ENCODE measurements at places on chromosomes 12 and 14.
A peak's percentile ranks its signal among the peaks of the same experiment; 100 is the strongest.

DNA sequence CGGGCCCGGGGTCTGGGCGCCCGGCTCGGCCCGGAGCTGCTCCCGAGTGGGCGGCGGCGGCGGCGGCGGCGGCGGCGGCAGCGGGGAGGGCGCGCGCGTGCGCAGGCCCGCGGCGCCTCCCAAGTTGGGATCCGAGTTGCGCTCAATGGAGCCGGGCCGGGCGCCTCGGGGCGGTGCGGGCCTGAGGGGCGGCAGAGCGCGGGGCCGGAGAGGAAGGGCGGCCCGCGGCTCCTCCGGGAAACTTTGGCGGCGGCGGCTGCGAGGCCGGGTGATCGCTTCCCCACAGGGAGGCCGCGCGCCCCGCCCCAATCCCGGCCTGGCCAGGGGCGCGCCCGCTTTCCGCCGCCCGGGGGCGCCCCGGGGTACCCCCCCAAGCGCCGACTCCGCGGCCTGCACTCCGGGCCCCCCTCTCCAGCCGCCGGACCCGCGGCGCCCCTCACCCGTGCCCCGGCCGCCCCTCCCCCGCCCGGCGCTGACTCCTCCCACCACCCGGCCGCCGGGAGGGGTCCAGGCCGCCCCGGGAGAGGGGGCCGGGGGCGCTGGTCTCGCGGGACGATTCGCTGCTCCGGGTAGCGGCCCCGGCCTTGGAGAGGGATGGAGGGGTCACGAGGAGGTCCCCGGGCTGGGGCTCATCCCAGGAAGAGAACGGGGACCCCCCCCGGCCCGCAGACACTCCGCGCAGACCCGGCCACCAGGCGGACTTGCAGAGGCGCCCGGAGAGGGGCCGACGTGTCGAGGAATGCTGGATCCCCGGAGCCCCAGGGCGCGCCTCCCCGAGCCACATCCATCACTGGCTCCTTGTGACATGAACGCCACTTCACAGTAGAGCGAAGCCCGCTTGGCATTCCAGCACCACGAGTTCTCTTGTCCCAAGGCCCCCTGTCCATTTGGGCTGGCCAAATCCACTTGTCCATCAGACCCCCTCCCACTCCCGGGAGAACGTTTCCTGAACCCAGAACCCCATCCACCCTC, at the start of gene RILPL1:
RILPL1 (minus strand) TSS at position 48 of the 972 bp plus-strand sequence. CDS start 237 bp downstream, outside the sequence.
- DNase-seq: peak; percentile 21

- DNase-seq: no peak
These were observed 99.3 kb downstream of the CACNA1C start for GRCh38 chr12:2152134-2152533.

GRCh38 chr14:45104561-45104960, 20.6 kb downstream of the PRPF39 start:
- no peak for DNase-seq

DNA sequence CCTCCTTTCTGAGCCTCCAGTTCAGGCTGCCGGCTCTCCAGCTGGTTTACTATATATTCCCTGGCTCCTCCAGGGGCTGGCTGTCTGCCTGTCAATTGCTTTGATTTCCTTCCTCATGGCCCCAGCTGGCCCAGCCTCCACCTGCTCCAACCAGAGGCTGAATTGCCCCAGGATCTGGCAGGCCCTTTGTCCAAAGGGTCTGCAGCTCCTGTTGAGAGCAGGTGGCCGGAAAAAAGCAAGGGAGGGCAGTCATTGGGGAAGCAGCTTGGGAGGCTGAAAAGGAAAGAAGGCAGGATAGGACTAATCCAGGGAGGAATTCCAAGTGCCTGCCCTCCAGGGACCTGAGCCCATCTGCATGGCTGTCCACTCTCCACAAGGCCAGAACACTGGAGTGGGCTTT, 25.3 kb downstream of the PAH start:
- DNase-seq: no peak

DNA sequence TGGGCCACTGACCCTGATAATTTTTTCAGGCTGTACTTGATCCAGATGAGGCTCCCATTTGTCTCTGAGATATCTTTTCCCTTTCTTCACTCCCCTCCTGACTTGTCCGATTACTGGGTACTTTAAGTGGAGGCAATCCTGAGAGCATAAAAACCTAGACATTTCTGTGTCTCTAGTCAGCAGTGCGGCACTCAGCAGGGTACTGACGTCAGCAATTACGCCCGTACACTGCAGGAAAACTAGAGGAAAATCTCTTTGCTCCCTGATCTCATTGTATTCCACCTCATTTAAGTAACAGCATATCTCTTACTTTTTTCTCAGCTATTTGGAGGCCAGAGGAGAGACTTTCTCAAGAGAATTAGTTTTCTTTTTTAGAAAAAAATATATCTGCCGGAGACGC, 315.5 kb upstream of the OR4E1 start:
- no peak for DNase-seq

- no peak for DNase-seq
These were observed 112.7 kb downstream of the NT5DC3 start for GRCh38 chr12:103728323-103728722.

- DNase-seq: no peak
These were observed 56.8 kb upstream of the CHST11 start for GRCh38 chr12:104399740-104400612.

GRCh38 chr12:112992541-112993398, 14.5 kb downstream of the OAS2 start:
- peak; percentile 34 for DNase-seq

- peak; percentile 3 for DNase-seq
These were observed 613 bp downstream of the DUSP16 start for GRCh38 chr12:12562016-12562483.

GRCh38 chr12:64691795-64692583, 67.2 kb downstream of the GNS start:
- DNase-seq: no peak

GRCh38 chr14:21723431-21724045, 49.9 kb upstream of the OR4E1 start:
- DNase-seq: no peak

DNA sequence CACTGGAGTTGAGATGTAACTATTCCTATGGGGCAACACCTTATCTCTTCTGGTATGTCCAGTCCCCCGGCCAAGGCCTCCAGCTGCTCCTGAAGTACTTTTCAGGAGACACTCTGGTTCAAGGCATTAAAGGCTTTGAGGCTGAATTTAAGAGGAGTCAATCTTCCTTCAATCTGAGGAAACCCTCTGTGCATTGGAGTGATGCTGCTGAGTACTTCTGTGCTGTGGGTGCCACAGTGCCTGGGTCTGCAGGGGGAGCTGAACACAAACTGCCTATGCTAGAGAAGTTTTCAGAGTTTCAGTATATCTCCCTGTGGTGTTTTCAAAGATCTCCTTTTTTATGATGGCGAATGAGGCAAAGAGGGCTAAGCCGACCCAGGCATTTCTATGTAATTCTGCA, 179.2 kb upstream of the OR4E1 start:
- DNase-seq: no peak

- no peak for DNase-seq
These were observed 101.4 kb upstream of the FKBP4 start for GRCh38 chr12:2693244-2693860.

DNA sequence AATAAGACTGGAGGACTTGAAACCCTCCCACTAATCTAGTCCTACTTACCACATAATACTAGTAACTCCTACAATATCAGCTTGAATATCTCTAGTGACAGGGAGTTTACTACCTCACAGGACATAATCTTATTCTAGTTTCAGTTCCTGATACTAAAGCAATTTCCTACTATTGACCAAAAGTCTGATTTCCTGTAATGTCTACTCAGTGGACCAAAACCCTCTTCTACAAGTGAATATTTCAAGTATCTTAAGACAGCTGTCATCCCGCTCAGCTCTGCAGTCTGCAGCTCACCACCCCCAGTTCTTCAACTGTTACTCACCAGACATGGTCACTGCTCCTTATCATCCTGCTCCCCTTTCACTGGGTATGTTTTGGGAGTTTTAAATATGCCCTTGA, 70.8 kb upstream of the TMCC3 start:
- DNase-seq: no peak

GRCh38 chr12:71440763-71441748, 1.5 kb downstream of the LGR5 start:
- DNase-seq: no peak

DNA sequence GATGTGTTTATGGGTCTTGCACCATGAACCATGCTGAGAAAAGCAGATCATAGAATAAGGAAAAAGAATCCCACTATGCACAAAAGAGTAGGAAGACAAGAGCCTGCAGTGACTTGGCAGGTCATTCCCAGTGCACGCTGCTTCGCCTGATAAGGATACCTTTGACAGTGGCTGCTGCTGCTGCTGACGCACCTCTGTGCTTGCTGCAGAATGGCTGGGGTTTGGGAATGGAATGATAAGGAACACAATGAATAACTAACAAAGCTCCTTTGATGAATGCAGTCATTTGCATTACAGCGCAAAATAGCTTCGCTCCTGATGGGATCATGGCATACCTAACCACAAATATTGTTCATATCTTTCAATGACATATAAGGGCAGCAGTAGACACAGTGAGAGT, 278.7 kb downstream of the PDZRN4 start:
- DNase-seq: no peak

DNA sequence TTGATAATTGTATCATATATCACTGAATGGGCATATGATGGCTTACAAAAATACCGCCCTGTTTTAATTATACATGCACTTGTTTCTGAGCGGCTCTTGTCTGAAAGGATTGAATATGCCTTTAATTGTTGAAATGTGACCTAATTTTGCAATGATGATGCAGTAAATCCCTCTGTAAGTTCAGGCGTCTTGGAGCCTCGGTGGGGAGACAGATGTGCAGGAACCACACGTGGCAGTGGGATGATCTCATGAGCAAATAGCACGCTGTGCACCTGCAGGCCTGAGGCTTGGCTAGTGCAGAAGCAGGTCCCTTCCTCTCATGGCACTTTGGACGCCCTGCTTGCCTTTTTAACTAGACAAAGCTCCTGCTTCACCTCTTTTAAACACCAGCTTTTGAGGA, 49.3 kb upstream of the ASPG start:
- DNase-seq: no peak

DNA sequence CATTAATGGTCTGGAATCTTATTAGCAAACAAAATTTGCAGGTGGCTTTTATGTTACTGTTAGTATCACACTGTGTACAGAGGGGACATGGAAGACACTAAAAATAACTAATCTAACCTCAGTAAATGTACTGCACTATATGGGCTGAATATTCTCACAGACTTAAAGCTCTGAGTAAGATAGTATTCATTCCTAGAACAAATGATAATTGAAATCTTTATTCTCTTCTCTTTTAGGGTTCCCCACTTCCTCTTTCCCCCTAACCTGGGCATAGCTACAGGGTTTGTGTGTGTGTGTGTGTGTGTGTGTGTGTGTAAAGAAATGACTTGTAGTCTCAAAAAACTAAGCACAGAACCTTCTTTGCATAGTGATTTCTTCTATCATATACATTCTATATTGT, 21.4 kb upstream of the HECTD1 start:
- DNase-seq: no peak

GRCh38 chr12:8969861-8970411, 19.4 kb upstream of the KLRG1 start:
- no peak for DNase-seq

DNA sequence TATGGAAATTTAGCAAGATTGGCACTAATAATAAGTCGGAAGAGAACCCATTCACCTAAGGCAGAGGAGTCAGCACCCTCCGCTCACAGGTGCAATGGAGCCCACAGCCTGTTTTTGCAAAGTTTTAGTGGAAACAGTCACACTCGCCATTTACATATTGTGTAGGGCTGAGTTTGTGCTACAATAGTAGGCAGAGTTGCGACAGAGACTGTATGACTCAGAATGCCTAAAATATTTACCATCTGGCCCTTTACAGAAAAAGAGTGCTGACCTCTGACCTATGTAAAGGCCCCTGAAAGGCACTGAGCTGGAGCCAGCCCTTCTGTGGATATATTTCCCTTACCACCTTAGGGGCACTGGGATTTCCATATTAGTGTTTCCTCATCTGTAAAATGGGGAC, 79.0 kb downstream of the PRIMA1 start:
- no peak for DNase-seq

DNA sequence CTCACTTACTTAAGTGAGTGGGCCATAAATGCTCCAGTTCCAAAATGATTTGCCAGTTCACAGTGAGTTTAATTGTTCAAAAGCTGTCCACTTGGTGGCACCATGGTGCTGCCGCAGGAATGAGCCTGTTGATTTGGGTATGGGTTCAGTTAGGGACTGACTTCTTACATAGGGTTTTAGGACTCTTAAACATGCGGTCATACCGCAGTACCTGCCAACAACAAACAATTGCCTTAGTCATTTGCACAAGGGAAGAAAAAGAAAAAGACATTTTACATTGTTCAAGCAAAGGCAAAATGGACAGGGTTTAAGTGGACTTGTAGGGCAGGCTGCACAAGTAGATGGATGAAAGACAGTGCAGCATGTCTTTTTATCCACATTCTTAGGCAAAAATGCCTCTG, 80.0 kb upstream of the DBX2 start:
- no peak for DNase-seq

GRCh38 chr14:54763761-54764160, 138.9 kb downstream of the GCH1 start:
- no peak for DNase-seq

DNA sequence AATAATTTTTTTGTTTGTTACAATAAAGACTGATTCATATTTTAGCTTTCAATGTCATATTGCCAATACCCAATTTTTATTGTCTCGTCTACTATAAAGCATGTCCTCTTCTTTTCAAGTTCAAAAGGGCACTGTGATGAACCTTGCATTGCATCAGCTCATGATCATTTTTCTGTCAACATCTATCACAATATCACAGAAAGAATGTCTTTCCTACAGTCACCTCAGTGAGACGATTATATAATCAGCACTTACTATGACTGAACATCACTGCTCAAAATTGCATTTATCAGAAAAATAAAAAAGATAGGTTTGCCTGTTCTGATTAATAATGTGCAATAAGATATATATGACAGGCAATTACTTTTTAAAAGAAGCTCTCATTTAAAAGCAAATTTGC, 228.7 kb upstream of the LRFN5 start:
- DNase-seq: no peak

DNA sequence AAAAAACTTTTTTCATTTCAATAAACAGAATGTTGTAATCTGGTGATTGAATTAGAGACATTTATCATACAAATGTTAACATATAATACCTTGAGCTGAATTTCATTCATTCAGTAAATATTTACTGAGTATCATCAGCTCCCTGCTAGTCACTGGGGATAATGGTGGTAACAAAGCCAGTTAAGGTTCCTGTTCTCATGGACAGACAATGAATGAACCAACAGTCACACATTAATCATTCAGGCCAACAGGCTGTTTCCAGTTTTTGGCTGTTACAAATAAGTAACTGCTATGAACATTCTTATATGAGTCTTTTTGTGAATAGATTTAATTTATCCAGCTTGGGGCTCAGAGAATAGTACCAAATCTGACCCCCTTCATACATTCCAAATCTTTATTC, 13.5 kb downstream of the EXD2 start:
- no peak for DNase-seq

DNA sequence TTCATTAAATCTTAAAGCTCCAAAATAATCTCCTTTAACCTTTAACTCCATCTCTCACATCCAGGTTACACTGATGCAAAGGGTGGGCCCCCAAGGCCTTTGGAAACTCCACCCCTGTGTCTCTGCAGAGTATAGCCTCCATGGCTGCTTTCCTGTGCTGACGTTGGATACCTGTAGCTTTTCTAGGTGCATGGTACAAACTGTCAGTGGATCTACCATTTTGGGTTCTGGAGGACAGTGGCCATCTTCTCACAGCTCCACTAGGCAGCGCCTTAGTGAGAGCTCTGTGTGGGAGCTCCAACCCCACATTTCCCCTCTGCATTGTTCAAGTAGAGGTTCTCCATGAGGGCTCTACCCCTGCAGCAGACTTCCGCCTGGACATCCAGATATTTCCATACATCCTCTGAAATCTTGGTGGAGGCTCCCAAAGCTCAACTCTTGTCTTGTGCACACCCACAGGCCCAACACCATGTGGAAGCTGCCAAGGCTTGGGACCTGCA, 162.2 kb downstream of the RASSF9 start:
- no peak for DNase-seq

All from activated naive CD8-positive, alpha-beta T cell treated with anti-CD3 and anti-CD28 coated beads, Interleukin-2, amount 50 U/mL, for 16 hours (primary cell).